ENCODE measurements at places on chromosomes 3 and 15.
A peak's percentile ranks its signal among the peaks of the same experiment; 100 is the strongest.

GRCh38 chr15:66151809-66152208, 101.7 kb downstream of the MEGF11 start:
- DNase-seq: peak; percentile 34

GRCh38 chr15:56886932-56887781, 31.3 kb upstream of the TCF12 start:
- DNase-seq: peak; percentile 99

GRCh38 chr3:170761103-170761502, 108.9 kb downstream of the RPL22L1 start:
- no peak for DNase-seq

DNA sequence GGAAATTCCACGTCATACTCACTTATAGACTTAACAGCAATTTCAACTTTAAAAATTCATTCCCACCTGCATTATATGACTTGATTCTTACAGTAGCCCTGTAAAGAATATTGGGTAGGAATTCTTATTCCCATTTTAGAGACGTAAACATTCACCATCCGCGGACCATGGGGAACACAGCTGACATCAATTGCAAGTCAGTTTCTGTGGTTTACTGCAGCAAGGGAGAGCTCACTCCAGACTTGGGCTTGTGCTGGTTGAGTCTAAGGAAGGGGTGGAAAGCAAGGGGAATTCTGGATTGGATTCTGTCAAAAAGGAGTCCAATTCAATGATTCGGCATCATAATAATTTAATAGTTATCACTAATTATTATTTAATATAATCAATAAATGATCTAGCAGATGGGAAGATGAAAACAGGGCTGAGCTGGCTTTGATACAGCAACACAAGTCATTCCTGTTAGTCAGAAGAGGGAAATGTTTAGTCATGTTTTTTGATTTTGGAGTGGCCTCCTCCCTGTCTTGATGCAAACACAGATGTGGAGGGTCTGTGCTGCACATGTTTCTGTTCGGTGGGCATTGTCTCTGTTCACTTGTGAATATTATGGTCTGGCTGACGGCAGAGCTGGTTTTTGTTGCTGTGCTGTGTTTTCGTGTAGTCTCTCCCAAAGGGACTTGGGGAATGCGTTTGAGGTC, 9.7 kb downstream of the LIPC start:
- no peak for DNase-seq

- no peak for DNase-seq
These were observed 9.8 kb downstream of the RPL15 start for GRCh38 chr3:23926736-23927135.

DNA sequence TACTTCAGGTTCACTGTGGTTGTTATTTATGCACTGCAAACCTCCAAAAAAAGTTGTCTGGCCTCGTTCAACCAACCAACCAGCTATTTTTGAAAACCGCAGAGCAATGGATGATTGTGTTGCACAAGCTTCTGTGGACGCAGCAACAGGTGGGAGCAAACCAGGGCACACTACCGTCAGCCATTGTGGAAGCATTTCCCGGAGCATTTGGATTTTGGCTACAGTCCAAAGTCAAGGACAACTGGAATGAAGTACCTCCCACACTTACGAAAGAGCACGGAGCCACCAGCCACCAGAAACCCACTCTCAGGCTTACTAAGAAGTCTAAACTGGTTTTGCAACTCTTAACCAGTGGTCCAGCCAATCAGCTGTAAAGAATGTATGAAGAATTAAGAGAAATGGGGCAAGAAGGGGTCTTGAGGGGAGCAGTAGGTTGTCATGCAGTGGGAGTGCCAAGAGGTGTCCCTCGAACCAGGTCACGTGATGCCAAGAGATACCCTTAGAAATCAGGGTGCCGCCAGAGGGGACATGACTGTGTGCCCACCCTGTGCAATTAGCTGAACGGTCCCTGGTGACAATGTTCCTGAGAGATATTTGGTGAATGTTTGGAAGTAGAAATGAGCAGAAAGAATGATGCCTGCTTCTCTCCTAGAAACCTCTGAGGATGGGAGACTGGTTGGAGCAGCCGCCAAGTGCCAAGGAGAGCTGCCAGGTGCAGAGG, 68.9 kb upstream of the PCSK6 start:
- DNase-seq: no peak

GRCh38 chr15:74383695-74384565, 16.5 kb upstream of the CYP11A1 start:
- peak; percentile 44 for DNase-seq

Data from stomach (tissue), 19 donors.